ENCODE measurements at places on chromosomes 1 and 21.

GRCh38 chr1:225509376-225509707 lies 81.5 kb upstream of the LBR start:
- DNase-seq, result no peak

- DNase-seq, result no peak
These were observed 48.8 kb upstream of the TMEM51 start for GRCh38 chr1:15104768-15105167.

DNA sequence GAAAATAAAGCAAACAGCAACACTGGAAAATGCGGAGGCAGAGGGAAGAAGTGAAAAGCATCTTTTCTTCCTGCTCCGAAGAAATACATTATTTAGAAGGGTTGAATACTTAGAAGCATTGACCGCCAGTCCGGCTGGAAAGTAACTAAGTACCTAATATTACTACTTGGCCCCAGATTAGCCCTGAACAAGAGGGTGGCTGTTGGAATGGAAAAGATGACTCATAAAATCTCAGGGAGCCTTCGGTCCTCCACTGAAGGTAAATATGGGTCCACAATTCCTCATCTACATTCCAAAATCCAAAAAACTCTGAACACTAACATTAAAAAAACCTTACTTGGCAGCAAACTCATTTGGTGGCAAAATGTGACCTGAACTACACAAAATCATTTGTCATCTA lies 40.1 kb downstream of the BCAR3 start:
- no peak for DNase-seq

GRCh38 chr1:228013935-228014930 lies 7.4 kb downstream of the WNT3A start:
- no peak for DNase-seq

DNA sequence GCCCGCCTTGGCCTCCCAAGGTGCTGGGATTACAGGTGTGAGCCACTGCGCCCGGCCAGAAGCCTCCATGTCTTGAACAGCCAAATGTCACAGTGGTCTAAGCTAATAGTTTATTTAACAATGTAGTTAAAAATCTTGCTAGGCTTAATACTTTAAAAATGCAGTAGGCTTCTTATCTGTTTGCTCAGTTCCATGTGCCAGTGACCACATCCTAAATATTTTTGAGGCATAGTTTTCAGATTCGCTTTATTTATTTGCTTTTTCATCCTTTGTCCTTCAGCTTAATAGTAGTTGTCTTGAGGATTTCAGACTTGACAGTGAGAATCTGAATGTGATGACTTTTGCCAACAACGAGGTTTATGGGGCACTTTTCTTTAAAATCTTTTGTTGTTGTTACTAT lies 59.9 kb upstream of the PRRX1 start:
- no peak for DNase-seq

- no peak for DNase-seq
These were observed 48.5 kb upstream of the B3GALT5 start for GRCh38 chr21:39564200-39564599.

DNA sequence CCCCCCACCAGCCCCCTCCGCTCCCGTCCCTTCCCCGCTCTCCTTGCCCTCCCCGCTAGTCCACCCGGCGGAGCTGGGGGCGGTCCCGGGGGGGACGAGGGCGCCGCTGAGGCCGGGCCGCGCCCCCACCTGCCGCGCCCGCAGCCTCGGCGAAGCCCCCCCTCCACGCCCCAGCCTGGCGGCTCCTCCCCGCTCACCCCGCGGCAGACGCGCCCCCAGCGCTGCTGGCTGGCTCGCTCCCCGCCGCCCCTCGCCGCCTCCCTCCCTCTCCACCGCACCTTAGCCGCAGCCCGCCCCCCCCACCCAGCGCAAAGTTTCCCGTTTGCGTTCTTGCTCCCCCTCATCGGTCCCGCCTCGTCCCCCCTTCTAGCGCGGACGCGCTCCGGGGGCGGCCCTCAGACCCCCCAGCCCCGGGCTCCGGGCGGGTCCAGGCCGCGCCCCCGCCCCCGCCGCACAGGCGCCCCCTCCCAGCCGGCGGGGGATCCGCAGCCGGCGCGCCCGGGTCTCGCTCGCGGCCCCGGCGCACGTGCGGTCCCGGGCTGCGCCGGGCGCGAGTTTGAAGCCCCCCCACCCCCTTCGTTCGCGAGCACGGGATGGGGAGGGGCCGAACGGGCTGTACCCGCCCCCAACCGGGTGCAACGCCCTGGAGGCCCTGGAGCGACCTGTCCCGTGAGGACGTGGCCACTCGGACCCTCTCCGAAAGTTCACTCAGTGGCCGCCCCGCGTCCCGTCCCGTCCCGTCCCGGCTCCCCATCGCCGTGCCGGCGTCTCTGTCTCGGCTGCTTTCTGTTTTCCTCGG lies 623 bp downstream of the PTPRF start:
- DNase-seq, result peak; percentile 44

GRCh38 chr1:189656628-189657530 lies 820.8 kb downstream of the BRINP3 start:
- DNase-seq, result no peak

- DNase-seq, result no peak
These were observed 12.0 kb downstream of the NCMAP start for GRCh38 chr1:24567792-24568388.

DNA sequence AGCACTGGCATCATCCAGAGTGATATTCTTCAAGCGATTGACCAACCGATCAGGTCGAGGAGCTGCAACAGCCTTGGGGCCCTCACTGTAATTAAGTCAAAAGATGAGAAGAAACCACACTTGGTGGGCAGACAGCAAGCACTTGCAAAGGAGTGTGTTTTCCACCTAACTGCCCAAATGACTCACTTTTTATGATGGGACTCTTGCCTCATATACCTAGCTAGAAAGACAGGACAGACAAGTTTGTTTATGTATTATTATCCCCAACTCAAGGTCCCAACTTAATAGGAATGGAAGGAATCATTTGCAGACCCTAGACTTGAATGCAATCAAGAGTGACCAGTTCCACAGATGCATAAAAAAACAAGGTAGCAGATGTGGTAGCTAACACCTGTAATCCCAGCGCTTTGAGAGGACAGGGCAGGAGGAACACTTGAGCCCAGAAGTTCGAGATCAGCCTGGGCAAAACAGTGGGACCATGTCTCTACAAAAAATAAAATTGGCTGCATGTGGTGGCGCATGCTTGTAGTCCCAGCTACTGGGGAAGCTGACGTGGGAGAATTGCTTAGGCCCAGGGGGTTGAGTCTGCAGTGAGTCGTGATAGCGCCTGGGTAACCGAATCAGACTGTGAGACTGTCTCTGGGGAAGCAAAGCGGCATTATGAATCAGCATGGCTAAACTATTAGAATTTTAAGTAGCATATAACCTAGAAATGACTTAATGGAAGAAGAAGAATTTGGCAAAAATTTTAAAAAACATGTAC lies 2.3 kb upstream of the NRAS start:
- DNase-seq, result no peak

DNA sequence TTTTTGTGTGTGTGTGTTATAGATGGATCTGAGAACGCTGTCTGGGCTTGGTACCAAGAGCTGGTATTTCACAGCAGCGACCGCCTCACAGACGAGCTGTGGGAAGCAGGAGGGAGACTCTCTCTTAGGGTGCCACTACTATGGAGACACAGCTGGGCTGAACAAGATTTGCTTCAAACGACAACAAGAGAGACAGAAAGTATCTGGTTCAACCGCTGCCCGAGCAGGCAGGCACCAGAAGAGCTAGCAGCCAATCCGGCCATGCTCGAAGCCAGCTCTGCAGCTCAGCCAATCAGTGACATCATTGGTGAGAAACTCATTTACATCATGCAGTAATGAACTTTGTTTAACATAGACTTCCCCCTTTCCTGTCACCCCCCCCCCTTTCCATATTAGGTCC lies 341.3 kb downstream of the USP25 start:
- no peak for DNase-seq

GRCh38 chr1:210570116-210570515 lies 241.4 kb downstream of the HHAT start:
- DNase-seq, result no peak

DNA sequence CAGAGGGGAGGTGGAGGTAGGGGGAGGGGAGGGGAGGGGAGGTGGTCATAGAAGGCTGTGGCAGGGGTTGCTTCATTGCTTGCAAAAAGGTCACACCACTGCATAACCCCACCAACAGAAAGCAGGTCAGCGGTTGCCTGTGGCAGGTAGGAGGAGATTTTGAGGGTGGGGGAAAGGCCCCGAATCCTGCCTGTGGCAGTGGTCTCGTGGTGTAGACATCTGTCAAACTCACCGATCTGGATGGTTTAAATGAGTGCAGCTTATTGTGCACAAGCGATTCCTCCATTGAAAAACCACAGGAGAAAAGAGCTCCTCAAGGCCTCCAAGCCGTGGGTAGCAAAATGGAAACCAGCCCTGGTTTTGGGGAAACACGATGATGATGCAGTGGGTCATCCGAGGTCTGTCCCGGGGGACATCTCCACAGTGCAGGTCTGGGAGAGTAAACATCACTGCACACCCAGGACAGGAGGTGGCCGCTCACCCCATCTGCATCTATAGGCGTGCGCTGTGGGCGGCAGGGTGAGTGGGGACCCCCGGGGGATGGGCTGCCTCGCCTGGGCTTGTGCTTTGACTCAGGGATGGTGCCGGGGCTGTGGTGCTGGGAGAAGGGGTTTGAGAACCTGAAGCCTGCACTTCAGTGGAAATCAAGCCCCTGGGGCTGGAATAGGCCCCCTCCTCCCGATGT lies 112.3 kb downstream of the CRYAA start:
- DNase-seq, result no peak

DNA sequence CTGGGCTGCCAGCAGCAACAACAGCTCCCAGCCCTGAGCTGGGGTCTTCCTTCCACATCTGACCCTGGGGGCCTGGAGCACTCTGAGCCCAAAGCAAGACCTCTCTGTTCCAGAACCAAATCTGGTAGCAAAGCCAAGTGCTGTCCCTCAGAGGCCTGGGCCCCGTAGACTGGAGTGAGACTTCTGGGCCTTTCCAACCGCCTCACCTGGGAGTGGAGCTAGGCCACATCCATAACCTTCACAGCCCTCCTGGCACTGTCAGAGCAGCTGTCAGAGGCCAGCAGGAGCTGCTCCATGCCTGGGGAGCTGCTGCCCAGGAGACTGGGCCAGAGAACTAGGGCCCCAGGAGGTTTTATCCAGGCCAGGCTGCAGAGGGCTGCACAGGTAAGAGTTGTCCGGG lies 15.4 kb upstream of the SLC5A9 start:
- no peak for DNase-seq

- peak; percentile 18 for DNase-seq
These were observed 3.7 kb upstream of the PAQR6 start for GRCh38 chr1:156251527-156251926.

- no peak for DNase-seq
These were observed 7.0 kb upstream of the BMP8B start for GRCh38 chr1:39795651-39796050.

- no peak for DNase-seq
These were observed 7.1 kb upstream of the TMEM61 start for GRCh38 chr1:54973205-54973921.

DNA sequence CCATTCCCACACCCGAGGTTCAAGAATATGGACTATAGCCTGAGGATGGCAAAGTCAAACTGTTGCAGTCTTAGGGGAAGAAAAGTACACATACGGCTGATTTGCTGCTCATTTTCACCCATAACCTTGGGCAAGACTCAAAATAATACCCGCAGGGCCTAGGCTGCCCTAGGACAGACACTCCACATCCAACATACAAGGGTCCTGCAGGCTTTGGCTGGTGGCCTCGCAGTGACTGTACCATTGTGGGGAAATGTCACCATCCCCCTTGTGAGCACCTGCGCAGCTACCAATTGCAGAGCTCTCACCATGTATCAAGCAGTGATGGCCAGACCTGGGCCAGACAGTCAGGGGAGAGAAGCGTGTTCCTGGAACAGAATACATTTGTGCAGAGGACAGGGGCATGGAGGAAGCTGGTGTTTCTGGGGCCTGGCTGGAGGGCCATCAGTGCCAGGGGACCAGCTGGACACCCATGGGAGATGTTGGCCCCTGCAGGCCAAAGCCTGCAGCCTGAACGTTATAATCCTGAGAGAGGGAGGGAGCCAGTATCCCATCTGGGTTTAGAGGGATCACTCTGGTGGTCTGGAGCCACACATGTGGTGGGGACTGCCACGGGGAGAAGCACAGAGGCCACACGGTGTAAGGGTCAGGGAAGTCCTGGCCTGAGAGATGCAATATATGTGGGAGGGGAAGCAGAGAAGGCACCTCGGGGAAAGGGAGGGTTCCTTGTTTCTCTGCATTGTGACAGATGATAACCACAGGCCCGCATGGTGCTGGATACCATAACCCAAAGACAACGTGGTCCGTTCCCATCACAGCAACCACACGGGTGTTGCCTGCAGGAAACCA lies 101.2 kb downstream of the GLIS1 start:
- DNase-seq, result no peak

GRCh38 chr1:6831366-6831765 lies 46.1 kb downstream of the CAMTA1 start:
- no peak for DNase-seq

- no peak for DNase-seq
These were observed 81.5 kb downstream of the MRPS6 start for GRCh38 chr21:34154878-34155277.

- DNase-seq, result peak; percentile 46
These were observed at the start of gene FOXD3 for GRCh38 chr1:63322114-63322943. TSS of gene FOXD3 (plus strand) at chr1:63322567. CDS start at chr1:63323059, 492 bp downstream.

- no peak for DNase-seq
These were observed 142.2 kb downstream of the URB2 start for GRCh38 chr1:229768232-229768631.

DNA sequence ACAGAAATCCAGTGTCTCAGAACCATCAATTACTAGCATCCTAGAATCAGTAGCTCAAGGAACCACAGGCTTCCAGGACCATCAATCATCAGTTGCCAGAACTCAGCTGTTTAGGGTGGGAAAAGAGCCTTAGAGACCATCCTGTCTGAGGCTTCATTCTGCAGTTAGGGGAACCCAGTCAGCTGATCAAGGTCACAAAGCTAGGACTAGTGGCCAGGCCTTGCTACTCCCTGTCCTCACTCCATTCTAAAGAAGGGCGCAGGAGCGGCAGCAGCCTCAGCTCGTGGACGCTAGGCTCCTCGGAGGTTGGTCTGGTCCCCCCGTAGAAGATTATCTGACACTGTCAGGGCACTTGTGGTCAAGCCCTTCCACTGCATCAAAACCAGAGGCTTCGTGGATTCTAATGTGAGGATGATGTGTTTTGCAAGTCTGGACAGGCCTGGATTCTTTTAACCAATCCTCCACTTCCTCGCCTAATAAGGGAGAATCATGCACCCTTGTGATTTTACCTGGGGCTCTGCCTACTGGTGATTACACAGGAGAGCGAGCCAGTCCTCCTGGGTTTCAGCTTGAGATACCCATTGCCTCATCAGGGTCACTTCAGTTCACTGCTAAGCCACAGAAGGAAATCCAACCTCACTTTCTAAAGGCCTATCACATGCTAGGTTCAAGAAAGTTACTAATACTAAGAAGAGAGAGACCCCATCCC lies 41.7 kb upstream of the IFFO2 start:
- no peak for DNase-seq

- DNase-seq, result no peak
These were observed 248.4 kb downstream of the RHOU start for GRCh38 chr1:228983661-228984060.

- DNase-seq, result no peak
These were observed 1.6 kb upstream of the HAX1 start for GRCh38 chr1:154270833-154271232.

- no peak for DNase-seq
These were observed 137.8 kb upstream of the COA6 start for GRCh38 chr1:234235434-234235881.

GRCh38 chr21:39483917-39484316 lies 32.1 kb downstream of the SH3BGR start:
- peak; percentile 2 for DNase-seq

Measured in endothelial cell of umbilical vein (primary cell).